Left cardiac atrium (tissue), 4 donors: ENCODE measurements at places on chromosomes 6 and 20. TPM values are rescaled to one million over a fixed set of nuclear protein-coding genes. Genes with fewer than 3 reads are reported as not detected.

The SGK2 gene
- total RNA-seq: 10.9 TPM

DNA sequence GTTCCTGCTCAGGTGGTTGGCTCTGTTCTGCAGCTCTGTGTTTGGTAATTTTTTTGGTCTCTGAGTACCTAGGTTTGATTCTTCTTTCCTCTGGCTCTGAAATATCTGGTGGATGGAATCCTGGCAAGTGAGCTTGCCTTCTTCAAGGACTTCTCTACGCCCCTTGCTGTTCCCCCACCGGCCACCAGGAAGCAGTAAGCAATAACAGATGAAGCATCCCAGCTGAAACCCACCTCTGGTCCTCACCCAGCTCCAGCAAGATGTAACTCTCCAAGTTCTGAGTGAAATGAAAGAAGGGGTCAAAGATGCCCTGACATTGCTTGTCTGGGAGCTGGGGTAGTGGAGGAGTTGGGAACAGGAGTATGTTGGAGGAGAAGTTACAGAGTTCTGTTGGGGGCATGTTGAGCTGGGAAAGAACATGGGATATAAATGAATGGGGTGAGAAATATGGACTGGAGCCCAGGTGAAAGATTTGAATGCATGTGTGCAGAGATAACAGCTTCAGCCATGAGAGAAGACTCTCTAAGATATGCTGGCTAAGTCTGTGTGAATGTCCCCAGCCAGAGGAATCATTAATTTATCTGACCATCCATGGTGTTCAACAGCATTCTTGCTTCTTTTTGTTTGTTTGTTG, 51.3 kb upstream of the GLP1R start:
- peak; percentile 28 for DNase-seq

GRCh38 chr6:47043286-47043685, 1.2 kb upstream of the ADGRF1 start:
- no peak for DNase-seq

GRCh38 chr6:203661-204060, 88.6 kb upstream of the DUSP22 start:
- DNase-seq: no peak

DNA sequence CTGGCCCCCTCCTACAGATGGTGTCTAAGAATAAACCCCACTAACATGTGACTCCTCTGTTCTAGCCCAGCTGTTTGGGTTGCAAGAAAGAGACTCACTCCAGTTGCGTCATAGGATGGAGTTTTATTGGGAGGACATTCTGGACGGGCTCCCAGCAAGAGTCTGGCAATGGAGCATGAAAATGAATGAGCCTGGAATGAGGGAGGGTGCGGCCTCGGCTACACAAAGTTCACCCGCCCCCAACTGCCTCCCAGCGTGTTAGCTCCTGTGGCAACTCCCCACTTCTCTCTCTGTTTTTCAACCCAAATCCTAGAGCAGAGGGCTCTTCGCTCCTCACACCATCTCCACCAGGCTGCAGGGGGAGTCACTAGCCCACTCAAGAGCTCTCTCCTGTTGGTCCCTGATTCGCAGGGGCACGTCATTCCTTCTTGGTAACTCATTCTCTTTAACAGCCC, 5.1 kb upstream of the ADAM33 start:
- peak; percentile 86 for DNase-seq
